ENCODE measurements at places on chromosomes 5 and 9.

DNA sequence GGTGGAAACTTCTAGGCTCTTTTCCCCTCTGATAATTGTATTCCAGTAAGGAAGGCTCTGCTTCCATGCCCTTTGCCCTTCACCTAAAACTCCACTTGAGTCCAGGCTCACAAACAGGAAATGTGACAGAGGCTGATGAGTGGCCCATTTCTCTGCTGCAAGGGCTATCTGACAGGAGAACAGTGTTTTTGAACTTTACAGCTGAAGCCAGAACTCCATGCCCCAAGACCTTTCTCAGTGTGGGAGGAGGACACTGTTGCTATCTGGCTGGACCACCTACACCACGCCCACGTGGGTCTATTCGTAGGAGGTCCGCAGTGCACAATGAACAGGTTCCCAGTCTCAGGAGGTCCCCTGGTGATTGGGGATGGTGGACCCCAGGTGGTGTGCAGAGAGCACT is 13.6 kb downstream of the GGTA1 start:
- no peak for DNase-seq

- no peak for DNase-seq
Measured at GRCh38 chr5:178673801-178674295, 47.0 kb upstream of the CLK4 start.

DNA sequence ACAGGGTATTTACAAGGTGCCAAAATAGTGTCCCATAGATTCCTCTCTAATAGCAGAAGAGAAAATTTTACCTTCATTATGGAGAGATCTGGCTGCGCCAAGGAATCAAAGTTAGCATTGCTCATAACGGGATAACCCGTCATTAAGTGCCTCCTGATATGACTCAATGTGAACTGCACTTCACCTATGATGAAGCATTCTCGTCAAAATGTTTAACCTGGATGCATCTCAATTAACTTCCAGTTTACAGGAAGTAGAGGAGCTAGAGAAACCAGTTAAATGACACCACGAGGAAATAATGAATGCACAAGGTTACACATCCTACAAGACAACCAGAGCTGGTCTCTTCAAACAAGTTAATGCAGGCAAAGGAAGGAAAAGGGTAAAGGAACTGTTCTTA is 17.2 kb downstream of the FBXW11 start:
- DNase-seq: no peak

GRCh38 chr5:154840435-154841272 is 9.7 kb downstream of the FAXDC2 start:
- peak; percentile 27 for DNase-seq
